ENCODE measurements at places on chromosomes 11 and 22.

DNA sequence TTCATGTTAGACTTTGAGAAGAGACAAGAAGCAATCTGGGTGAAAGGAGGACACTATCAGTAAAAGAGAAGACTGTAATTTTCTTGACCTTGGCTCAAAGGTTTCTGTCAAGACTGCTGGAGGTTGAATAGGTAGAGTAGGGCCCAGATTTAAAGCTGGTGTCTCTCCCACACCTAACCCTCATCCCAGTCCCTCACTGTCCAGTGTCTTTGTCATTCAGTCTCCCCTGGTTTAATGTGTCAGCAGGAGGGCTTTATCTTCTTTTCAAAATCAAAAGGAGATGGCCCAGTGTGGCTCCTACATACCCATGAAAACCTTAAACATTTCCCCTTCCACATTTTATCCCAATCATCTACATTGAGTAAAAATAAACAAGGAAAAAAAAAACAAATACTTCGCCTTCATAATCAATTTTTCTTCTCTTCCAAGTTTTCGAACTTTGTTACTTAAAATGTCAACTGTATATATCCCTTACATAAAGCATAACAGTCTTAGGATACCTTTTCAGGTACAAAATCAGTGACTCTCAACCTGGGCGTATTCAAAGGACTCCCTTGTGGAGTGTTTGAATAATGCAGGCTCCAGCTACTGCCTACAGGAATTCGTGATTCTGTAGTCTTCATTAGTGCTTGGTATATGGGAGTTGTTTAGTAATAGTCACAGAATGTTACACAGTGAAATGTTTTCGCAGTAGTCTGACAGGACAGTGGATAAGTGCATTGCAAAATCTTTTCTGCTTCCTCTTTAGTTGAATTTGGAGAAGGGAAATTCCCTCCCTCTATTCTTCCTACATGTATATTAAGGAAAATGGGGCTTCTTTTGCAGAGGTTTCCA, 87.2 kb downstream of the FAT3 start:
- no peak for DNase-seq

- DNase-seq, result no peak
Measured at GRCh38 chr11:47057365-47057764, 119.3 kb downstream of the ARFGAP2 start.

GRCh38 chr11:2209900-2210321, 38.3 kb upstream of the TH start:
- no peak for DNase-seq

- no peak for DNase-seq
Measured at GRCh38 chr22:28594797-28595462, 84.7 kb downstream of the TTC28 start.

- no peak for DNase-seq
Measured at GRCh38 chr11:120096369-120097191, 41.3 kb downstream of the TRIM29 start.

DNA sequence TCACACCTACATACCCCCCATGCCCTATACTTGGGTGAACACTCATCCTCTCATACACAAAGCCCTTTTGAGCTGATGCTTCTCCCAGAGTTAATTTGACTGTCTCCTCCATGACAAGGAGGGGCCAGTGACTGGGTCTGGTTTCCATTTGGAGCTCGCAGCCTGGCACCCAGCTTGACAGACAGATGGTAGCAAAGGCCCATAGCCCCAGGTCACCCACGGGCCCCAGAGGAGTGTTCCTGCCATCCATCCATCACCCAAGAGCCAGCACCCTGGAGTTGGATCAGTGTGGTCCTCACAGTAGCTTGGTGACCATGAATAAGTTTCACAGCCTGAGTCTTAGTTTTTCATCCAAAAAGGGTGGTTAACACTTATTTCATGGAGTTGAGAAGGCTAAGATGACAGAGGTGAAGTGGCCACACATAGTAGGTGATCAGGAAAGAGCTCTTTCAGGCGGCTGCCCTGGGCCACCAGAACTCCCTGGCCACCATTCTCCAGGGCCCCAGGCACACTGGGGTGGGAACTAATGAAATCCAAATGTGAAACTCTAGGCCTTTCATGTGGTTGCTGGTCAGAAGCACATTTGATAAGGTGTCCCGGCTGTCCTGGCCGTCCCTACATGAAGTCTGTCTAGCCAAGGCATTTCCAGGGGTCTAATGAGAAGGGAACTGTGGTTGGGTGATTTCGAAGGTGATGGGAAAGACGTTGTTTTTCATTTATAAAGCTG, 42.4 kb downstream of the LIF start:
- DNase-seq, result no peak

DNA sequence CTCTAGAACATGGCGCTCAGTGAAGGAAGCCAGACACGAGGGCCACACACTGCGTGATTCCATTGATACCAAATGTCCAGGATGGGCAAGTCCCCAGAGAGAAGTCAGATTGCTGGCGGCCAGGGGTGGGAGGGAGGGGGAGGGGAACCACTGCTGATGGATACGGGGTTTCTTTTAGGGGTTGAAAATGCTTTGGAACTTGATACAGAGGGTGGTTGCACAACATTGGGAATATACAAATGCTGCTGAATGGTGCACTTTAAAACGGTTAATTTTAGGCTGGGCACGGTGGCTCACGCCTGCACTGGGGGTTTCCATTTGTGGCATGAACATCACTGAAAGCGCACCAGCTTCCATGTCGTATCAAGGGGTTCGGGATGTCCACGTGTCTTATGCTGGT, 5.1 kb downstream of the TSPO start:
- no peak for DNase-seq

GRCh38 chr22:22710719-22711531, 66.5 kb downstream of the GGTLC2 start:
- peak; percentile 37 for DNase-seq

DNA sequence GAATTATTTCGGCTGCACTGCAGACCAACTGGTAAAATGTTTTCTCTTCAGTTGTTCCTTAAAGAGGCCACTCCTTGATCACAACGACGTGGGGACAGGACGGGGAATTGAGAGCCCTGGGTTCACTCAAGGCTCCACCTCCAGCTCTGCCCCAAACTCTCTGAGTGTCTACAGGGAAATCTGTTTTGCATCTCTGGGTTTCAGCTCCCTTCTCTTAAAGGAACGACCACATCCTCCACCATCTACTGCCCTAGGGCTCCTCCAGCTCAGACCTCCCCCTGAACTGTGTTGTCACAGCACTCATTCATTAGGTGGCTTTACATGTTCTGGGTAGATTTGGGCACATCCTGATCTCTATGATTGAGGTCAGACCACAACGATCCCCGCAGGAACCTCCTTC, 5.1 kb upstream of the PPFIA1 start:
- DNase-seq, result no peak

GRCh38 chr11:117443266-117444186, 115.9 kb downstream of the CEP164 start:
- DNase-seq, result peak; percentile 39

- no peak for DNase-seq
Measured at GRCh38 chr22:48188231-48188721, 1425.8 kb downstream of the TBC1D22A start.

- no peak for DNase-seq
Measured at GRCh38 chr11:107182978-107183377, 164.7 kb upstream of the GUCY1A2 start.

DNA sequence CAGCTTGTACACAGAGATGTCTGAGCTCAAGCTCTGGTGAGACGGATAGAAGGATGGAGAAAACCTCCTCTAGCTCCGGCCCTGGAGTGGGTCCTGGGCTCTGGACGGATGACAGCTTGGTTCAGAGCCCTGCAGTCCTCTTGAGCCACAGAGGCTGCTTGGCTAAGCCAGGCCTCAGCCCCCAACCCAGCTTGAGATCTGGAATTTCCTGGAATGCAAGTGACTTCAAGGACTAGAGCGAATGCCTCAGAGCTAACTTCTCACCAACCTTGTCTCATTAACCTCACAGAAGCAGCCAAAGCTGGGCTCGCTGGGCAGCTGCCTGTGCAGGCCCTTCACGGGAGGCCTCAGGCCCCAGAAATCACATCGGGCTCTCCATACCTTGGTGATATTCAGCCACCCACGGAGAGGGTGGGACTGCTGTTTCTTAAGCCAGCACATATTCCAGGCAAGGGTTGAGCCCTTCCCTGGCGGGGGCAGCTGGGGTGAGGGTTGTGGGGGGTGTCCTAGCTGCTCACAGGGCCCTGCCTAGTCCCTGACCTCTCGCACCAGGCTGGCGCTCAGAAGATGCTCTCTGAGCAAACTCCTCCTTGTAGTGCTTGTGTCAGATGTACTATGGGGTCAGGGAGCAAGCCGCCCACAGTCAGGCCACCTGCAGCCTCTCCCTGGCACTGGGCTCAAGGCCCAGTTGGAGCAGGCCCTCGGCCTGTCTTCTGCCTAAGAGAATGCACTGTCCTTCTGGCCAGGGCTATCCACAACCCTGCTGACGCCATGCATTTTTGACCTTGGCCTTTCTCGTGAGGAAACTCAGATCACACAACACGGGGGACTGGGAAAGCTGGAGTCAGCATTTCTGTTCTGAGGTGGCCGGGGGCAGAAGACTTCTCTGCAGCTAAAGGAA, 73.6 kb upstream of the TTLL12 start:
- DNase-seq, result no peak

DNA sequence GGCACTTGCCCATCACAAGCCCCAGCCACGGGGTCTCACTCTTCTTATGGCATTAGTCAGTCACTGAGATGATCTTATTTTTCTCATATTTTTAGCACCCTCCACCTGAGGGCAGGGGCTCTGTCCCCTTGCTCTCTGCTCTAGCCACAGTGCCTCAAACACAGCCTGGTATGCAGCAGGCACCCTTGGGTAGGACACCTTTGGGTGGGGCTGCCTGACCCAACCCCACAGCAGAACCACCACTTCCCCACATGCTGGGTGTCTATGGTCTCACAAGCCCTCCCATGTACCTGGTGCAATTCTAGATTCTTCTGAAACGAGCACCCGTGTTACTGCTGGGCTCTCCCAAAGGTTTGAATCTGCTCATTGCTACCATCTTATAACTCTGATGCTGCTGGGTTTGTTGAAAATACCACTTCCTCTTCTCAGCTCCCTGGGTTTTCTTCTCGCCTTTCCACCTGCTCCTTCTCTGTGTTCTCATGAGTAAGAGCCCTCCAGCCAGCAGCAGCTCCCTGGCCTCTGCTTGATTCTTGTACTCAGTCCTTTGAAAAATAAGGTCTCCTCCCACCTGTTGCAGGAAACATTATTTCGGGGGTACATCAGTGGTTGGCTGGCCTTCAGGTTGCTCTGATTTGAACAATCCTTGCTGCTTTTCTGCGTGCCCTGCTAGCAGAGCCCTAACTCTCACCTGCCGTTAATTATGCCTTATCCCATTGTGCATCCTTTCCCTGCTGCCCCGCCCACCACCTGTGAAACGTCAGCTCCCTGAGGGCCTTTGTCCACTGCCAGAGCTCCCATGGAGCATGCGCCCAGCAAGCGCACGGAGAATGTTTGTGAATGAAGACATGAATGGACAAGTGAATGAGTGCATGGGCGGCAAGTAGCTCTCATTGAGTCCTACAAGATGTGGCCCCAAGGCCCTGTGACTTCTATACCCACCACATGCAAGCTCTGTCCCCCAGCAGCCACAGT, 1181.6 kb downstream of the TBC1D22A start:
- no peak for DNase-seq

DNA sequence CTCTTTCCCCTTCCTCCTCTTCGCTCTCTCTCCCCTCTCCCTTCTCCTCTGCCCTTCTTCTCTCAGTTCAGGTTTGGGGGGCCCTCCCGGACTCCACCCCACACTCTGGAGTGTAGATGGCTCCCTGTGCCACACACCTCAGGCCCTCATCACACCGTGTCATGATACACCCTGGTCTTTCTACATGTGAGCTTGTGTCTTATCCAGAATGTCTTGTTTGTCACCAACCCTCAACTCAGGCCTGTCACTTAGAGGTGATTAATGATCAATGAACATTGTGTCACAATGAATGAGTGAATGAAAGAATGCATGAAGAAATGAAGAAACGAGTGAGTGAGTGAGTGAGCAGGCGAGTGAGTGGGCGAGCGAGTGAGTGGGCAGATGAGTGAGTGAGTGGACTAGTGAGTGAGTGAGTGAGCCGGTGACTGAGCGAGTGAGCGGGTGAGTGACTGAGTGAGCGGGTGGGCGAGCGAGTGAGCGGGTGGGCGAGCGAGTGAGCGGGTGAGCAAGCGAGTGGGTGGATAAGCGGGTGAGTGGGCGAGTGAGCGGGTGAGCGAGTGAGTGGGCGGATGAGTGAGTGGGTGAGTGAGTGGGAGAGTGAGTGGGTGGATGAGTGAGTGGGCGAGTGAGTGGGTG, 33.8 kb downstream of the CAPN1 start:
- DNase-seq, result no peak

DNA sequence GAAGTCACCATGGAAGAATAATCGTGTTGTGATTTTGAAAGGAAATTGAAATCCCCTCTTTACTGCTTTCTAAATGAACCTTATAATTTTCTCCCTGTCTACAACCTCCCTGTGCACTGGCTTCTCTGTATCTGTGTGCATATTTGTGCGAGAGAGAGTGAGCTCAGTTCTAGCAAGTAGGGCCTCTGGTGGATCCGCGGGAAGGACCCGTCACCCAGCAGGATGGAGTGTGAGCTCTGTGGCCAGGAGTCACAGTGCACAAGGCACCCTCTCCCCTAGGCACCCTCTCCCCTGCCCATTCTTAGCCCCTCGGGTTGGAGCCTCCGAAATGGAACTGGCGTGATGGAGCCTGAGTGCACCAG, 109.0 kb downstream of the TRIM29 start:
- DNase-seq, result no peak

DNA sequence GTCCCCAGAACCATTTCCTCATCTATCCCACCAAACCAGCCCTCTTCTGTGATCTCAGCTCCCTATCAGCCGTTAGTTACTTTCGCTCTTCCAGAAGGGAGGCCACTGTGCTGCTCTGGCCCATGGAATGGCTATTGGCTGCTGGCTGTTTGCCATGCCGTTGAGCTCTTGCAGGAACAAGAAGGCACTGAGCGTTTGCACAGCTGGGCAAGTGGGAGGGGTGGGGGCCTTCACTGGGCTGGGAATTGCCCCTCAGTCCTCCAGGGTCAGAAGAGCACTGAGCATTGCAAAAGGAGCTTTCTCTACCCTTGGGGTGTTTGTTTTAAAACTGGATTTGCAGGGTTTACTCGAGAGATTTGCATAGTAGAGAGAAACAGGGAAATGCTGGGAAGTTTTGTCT, 129.0 kb upstream of the PARVA start:
- DNase-seq, result no peak

DNA sequence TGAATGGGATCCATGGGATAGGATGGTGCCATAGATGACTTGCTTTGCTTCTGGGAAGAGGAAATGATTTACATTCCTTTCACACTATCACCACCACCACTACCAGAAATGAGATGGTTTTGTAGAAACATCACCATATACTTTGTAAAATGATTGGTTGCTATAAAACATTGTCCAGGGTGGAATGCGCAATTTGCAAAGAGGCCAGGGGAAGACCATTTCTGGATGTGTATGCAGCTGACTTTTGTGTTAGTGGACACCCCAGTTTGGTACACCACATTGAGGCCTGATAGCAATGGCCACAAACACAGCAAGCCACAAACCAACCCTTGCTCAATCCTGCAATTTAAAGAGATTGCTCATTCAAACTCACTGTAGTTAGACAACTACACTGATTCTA, 56.7 kb upstream of the RCN1 start:
- DNase-seq, result no peak

GRCh38 chr11:15692739-15693138, 578.0 kb downstream of the INSC start:
- no peak for DNase-seq

GRCh38 chr11:129815596-129816461, at the start of gene TMEM45B:
Gene TMEM45B, plus strand, starts transcription at chr11:129815848. Its CDS starts 36,635 bp downstream, at chr11:129852483.
- no peak for DNase-seq

- no peak for DNase-seq
Measured at GRCh38 chr11:28793282-28793738, 685.1 kb downstream of the METTL15 start.

- DNase-seq, result no peak
Measured at GRCh38 chr11:126328444-126328843, 24.6 kb downstream of the DCPS start.

Data from anterior cingulate cortex (tissue), 58 donors.